ENCODE measurements at places on chromosomes 11 and 22.

DNA sequence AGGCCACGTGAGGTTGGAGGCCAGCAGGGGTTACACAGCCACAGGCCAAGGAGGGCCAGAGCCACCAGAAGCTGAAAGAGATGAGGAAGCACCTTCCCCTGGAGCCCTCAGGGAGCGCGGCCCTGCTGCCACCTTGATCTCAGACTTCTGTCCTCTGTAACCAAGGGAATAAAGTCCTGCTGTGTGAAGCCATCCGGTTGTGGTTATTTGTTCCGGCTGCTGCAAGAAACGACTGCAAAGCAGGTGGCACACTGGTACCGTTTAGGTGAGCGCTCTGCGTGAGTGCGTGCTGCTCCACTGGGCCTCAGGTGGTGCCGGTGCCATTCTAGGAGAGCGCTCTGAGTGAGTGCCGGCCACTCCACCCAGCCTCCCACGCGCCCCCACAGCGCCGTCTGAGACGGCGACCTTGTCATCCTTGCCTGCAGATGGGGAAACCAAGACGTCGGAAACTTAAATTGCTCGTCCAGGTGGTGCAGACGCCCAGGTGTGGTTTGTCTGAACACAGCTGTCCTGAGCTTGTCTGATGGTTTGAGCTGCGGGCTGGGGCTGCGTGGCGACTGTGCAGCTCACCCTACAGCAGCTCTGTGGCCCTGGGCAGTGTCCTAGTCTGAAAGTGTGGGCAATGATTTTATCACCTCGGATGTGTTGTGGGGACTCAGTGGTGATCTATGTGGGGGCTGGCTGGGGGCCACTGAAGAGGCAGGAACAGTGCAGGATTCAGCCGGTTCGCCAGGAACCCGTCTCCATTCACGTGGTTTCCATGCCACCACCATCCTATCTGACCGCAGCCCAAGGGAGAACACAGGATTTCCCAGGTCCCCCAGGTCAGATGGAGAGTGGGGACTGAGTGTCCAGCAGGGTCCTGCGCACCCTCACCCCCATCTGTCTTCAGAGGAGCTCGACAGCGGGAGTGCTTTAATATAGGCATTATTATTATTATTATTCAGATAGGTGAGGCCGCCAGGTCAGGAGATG, 4.6 kb upstream of the MRGPRG start:
- no peak for DNase-seq

- DNase-seq = no peak
Measured at GRCh38 chr11:2867142-2867541, 18.4 kb downstream of the CDKN1C start.

GRCh38 chr11:8384199-8384821, 120.6 kb upstream of the LMO1 start:
- no peak for DNase-seq

DNA sequence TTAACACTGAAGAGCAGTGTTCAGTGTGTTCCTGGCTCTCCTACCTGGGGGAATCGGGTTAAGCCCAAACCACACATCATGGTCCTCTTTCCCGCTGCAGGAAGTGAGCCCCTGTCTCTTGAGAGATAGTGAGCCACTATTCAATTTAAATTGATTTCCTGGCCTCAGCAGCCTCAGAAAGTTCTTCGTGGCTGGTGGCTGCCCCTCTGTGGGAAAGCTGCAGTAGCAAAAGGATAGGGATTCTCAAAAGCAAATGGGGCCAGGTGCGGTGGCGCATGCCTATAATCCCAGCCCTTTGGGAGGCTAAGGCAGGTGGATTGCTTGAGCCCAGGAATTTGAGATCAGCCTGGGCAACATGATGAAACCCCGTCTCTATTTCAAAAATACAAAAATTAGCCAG, 49.1 kb upstream of the CD5 start:
- DNase-seq = no peak

DNA sequence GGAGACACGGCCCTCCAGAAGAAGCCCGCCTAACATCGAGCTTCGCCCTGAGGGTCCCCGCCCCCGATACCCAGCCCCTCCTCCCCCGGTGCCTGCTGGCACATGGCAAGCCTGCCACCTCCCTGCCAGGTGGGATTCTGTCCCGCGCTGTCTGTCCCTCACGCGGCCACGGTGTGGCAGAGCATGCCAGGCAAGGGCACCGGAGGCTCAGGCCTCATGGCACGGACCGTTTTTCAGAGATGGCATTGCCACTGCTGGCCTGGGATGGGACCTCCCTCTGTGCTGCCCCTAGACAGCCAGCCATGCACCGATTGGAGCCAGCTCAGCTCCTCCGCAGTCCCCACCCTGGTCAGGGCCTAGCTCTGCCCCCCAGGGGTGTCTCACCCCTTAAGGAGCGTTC, 19.4 kb downstream of the MRPL23 start:
- DNase-seq = no peak

DNA sequence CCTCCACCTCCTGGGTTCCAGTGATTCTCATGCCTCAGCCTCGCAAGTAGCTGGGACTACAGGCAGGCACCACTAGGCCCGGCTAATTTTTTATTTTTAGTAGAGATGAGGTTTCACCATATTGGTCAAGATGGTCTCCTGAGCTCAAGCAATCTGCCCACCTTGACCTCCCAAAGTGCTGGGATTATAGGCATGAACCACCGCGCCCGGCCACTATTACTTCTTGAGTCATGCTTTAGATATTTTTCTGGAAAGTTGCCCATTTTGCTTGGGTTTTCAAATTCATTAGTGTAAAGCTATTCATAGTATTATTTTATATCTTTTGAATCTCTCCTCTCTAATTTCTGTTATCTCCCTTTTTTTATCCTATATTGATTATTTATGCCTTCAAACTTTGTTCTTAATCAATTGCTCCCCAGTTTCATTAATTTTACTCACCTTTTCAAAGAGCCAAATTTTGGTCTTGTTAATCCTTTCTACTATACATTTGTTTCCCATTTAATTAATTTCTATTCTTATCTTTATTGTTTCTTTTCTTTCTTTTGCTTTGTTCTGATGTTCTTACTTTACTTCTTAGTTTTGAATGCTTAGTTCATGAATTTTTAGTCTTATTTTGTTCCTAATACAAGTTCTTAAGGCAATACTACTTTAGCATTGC, 10.3 kb upstream of the RAC2 start:
- no peak for DNase-seq

GRCh38 chr11:88266919-88267318, 70.6 kb downstream of the CTSC start:
- DNase-seq = no peak

DNA sequence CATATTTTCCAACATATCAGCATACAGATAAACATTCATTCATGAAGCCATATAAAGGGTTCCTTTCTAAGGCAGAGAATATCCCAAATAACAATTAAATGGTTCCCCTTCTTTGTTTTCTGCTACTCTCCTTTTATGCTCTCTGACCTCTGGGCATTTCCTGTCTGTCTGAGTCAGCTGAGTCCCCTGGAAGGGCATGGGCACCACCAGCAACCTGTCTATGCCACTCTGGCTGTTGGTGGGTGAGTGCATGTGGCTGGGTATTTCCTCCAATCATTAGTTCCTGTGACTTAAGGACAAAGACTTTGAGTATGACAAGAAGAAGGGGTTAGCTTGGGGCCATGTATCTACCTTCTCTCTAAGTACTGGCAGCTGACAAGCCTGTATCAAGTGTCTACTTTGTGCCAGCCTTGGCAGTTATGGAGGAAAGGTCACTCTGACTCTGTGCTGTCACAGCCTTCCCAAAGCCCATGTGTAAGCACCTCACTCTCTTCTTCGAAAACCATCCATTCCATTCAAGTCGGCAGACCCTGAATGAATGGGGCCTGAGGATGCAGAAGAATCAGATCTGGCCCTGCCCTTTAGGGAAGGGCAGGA, 86.3 kb upstream of the PHOX2A start:
- no peak for DNase-seq

DNA sequence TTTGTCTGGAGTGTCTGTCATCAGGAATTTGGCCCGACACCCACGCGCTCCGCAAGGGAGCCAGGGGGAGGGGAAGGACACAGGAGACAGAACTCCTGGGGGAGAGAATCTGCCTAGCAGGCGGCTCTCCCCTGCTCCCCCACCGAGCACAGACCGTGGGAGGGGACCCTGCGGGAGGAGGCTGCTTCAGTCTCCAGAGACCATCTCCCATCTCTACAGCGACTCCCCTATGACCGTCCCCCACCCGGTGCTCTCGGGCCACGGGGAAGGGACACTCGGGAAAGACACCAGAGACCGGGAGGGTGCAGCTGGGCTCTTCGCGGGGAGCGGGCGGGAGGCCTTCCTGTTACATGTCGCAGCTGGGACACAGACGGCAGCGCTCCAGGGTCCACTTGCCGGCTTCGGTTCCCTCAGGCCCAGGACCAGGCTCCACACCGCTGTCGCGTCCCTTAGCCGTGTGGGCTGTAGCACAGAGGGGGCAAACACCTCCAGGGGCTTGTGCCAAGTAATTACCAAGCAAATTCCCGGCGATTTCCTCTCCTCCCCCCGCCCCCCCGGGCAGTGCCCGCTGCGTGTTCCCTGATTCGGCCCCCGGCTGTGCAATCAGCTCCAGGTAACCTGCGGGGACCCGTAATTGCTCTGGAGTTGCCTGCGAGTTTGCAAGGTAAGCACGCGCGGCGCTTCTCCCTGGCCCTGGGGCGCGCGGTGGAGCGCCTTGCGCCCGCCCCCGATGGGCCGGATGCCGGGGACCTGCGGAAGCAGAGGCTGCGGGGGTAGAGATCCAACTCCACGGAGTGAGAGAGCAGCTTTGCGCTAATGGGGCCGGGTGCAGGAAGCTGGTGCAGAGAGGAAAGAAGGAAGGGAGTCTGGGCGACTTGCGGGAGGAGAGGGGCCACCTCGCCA, 155.1 kb upstream of the CADM1 start:
- DNase-seq = no peak

DNA sequence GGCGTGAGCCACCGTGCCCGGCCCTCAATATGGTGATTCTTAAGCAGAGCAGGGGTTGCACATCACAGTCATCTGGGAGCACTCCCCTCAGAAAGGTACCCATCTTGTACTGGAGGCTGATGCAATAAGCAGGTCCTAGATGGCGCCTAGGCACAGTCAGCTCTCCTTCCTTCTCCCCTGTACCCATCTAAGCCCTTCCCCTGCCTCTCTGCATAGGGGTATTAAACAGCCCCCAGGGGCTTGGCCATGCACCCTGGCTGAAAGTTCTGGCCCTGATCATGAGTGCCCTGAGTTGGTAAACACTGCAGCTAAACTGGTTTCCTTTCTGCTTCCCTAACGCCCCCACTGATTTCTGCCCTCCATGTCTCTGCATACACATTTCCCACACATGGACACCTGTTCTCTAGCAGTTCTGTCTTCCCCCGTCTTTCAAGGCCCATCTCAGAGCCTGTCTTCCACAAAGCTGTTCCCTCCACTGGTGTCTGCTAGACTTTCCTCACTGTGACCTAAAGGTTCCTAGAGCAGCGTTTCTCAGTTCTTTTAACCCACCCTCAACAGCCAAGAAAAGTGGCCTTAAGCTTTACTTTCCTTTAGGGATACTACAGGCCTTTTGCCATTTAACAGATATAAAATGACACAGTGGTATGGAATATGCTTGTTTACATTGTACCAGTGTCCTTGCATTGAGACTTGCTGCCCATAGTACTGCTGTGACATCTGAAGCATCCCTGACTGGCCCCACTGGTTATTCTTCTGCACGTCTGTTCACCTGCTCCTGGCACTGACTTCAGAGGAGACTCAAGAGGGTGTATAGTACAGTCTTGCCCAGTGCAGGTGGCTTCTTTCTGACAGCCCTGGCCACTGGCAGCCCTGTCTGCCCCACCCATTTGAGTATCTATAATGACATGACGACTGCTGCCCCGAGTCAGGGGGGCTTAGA, 15.6 kb downstream of the UBE2L3 start:
- no peak for DNase-seq

- no peak for DNase-seq
Measured at GRCh38 chr22:30610299-30610698, 3.3 kb downstream of the TCN2 start.

- DNase-seq = no peak
Measured at GRCh38 chr22:20610243-20610686, 102.9 kb downstream of the MED15 start.

- DNase-seq = no peak
Measured at GRCh38 chr22:49005557-49005956, 822.1 kb downstream of the BRD1 start.

GRCh38 chr11:23278121-23278520, 417.8 kb upstream of the CCDC179 start:
- no peak for DNase-seq

DNA sequence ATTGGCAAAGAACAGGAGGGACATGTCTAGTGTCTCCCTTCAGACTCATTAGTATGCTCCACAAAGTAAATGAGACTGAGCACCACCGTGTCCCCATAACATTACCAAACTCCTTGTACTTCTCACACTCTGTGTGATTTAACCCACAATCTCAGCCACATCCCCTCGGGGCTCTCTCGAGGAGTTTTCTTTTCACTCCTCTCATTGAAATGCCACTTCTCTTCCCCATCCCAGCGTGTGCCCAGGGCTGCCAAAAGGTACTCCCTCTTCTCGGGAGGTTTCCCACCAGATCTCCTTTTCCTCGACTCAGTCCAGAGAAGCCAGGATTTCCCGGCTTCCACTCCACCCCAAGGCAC, 1.1 kb downstream of the RBFOX2 start:
- peak; percentile 16 for DNase-seq

DNA sequence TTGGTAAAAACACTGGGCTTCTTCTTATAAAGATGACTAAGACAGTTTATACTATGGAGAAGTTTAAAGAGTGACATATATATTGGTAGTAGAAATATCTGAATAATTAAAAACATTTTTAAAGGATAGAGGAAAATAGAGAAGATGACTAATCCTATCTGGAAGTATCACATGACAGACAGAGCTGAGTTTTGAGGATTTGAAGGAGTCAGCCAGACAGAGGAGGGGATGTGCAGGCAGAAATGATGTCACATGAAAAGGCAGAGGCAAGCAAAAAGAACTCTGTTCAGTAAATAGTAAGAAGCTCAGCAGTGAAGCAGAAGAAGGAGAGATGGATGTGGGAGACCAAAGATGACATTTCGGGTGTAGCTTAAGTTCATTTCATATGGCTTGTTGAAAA, 1.6 kb downstream of the OR10A2 start:
- DNase-seq = peak; percentile 36

GRCh38 chr11:104817973-104818372, 80.3 kb downstream of the CASP12 start:
- no peak for DNase-seq

DNA sequence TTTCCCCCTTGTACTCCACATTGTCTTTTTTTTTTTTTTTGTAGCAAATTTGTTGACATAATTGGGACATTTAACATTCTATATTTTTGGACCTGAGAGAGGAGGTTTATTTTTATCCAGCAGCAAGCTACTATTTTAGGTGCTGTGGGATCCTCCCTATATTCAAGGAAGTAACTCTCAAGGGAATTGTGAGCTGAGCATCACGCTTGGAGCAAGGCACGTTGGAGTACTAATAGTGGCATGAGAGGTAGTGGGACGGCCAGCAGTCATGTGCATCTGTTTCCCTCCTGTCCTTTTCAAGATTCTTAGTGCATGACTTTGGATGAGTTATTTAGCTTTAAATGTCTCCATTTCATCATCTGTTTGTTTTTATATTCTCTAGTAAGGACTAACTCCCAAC, 52.3 kb downstream of the EXT2 start:
- no peak for DNase-seq

Measured in head of caudate nucleus (tissue), 42 donors.